ENCODE measurements at places on chromosomes 6 and 20. TPM values are rescaled to one million over a fixed set of nuclear protein-coding genes. Genes with fewer than 3 reads are reported as not detected.

Gene GSTA4
- total RNA-seq, result 0.35 TPM

Gene ZNF391
- total RNA-seq, result 2.9 TPM

Gene NR2E1
- not detected for total RNA-seq

Gene BNIP5
- total RNA-seq, result 0.09 TPM

Gene ATP6V1G2
- 3.1 TPM for total RNA-seq

Gene JPH2
- not detected for total RNA-seq

Gene SIRPB2
- 0.58 TPM for total RNA-seq

Gene COX4I2
- total RNA-seq, result not detected

Gene HLA-DPA1
- 35.9 TPM for total RNA-seq

Gene ENPP3
- 0.41 TPM for total RNA-seq

Gene FNDC11
- total RNA-seq, result 1.8 TPM

Gene RSPO3
- not detected for total RNA-seq

Data from T-cell (primary cell).